ENCODE measurements at places on chromosomes 16 and 17.

DNA sequence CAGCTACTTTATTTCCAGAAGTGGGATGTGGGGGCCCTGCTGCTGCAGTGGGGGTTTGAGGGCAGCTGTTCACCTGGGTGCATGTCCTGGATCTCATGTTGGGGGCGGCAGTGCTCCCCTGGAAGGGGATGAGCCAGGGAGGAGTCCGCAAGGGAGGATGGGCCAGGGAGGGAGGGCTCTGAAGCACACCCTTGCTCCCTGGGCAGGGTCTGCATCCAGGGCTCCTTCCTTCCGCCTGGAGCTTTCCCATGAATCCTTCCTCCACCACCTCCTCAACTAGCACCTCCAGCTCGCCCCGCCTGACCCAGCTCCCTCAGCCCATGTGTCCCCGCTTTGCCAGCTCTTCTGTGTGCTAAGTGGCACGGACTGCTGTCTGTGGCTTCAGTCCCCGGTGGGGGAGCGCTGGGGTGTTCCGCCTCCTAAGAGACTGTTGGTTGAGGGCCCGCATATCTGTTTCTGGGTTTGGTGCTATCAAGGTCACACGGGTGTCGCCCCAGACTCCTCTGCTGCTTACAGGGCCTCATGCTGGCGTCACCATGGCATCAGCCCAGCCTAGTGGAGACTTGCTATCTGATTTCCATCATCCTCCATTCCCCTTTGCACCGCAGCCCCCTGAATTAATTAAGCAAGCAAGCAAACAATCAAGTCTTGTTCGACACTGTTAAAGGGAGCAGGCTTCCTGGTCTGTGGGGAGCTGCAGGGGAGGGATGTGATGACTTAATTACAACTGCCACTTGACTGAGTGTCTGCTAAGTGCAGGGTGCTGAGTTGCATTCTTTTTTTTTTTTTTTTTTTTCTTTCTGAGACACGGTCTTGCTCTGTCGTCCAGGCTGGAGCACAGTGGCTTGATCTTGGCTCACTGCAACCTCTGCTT, 71.8 kb downstream of the PRKCA start:
- peak; percentile 12 for DNase-seq

- DNase-seq = no peak
Measured at GRCh38 chr17:63356337-63356757, 89.8 kb downstream of the CYB561 start.

GRCh38 chr16:48075398-48075797, 80.4 kb downstream of the ABCC12 start:
- DNase-seq = no peak

- DNase-seq = no peak
Measured at GRCh38 chr16:10565167-10565566, 15.2 kb downstream of the EMP2 start.

GRCh38 chr17:72405662-72406230, 284.9 kb downstream of the SOX9 start:
- no peak for DNase-seq

DNA sequence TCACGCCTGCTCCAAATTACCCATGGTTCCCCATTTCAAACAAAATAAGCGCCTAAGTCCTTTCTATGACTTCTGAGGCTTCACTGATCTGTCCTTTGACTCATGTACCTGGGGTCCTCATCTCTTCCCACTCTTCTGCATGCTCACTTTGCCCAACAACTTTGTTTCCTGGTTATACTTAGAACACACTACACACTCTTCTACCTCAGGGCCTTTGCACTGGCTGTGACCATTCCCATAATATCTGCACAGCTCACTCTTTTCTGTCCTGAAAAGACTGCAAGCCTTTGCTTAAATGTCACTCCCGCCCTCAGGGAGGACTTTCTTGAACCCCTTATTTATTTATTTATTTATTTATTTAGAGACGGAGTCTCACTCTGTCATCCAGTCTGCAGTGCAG, 14.1 kb downstream of the CDH1 start:
- DNase-seq = no peak

GRCh38 chr17:40451420-40451819, 8.2 kb downstream of the IGFBP4 start:
- no peak for DNase-seq

GRCh38 chr17:76234354-76234679, 6.0 kb downstream of the RNF157 start:
- no peak for DNase-seq

DNA sequence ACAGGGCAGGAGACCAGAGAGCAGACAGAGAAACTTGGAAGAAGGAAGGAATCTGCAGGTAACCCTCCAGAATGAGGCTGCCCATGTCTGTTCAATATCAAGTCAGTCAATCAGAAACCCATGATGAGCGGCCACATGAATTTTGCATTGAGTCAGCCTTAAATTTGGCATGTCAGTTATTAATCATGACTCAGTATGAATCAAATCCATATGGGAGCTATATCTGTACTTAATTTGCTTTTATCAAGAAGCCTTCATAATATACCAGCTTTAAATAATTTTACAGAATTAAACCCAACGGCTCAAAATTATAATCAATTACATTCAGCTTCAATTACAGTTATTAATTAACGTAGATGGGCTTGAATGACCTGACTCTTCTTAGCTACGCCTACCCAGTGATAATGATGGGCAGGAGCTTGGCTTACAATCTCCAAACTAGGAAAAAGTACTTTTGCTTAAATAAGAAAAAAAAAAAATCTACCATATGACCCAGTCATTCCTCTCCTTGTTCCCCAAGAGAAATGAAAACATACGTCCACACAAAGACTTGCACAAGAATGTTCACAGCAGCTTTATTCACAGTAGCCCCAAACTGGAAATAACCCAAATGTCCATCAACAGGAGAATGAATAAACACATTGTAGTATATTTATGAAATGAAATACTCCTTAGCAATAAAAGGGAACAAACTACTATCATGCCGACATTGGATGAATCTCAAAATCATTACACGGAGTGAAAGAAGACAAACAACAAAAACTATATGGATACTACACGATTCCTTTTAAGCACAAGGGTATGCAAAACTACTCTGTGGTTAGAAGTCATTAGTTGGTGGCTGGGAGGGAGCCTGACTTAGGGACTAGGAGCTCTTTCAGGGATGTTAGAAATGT, 48.6 kb downstream of the SLC39A11 start:
- no peak for DNase-seq

DNA sequence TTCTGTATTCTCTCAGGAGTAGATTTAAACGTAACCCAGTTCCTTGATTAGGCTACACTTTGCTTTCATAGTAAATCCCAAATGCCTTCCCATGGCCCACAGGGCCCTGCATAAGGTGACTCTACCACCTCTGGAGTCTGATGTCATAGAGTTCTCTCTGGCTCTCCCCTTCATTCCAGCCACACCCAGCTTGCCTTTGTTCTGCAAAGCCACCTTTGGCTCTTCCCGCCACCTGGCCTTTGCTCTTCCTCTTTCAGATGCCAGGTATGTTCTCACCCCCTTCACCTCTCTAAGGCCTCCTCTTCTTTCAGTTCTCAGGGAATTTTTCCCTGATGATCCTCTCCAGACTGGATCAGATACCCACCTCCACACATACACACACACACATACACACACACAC, 141.3 kb upstream of the HSBP1 start:
- no peak for DNase-seq

DNA sequence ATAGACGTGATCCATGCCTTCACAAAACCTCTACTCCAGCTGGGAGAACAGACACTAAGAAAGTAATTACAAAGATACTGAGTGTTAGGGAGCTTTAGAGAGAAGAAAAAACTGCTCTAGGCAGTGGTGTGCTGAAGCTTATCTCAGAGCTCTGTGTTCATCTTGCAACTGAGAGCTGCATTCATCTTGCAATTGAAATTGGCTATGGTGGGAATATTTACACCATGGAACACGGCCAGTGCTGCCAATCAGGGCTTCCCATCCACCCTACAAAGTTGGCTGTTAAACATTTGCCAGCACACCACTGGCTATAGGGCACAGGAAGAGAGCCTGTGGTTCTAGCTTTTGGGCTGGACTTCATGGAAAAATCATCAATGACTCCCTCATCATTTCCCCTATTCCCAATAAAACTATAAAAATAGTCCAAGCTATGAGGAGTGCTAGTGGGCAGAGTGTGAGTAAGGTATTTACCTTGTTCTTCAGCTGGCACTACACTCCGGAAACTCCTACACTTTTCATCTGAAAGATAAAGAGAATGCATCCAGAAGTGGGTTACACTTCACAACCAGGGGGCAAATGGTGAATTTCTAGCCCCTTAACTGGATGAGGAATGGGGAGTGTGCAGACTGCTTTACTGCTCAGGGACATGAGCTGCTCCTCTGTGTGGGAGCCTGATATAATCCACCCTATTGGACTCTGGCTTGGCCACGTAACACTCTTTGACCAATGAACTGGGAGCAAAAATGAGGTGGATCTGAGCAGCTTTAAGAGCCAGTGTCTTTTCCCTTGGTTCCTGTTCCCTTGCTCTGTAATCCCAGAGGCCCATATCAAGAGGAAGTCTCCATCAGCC, 11.6 kb downstream of the GSG1L2 start:
- DNase-seq = no peak

- DNase-seq = no peak
Measured at GRCh38 chr17:21301593-21302550, 17.4 kb downstream of the MAP2K3 start.

DNA sequence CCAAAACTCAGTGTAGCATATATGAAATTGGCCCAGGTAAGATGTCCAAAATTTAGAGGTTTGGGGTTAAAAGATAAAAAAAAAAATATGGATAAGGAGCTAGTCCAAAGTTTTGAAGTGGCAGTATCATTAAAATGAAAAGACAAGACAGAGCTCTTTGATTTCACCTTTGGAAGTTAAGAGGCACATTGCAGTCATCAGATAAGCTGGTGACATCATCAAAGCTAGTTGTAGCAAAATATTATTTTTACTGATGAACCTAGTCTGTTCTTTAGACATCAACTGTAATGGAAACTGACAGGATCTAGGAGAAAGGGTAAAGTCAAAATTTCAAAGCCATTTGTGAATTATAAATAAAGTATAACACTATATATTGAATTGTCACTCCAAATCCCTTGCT, 603.7 kb upstream of the CDH8 start:
- no peak for DNase-seq

DNA sequence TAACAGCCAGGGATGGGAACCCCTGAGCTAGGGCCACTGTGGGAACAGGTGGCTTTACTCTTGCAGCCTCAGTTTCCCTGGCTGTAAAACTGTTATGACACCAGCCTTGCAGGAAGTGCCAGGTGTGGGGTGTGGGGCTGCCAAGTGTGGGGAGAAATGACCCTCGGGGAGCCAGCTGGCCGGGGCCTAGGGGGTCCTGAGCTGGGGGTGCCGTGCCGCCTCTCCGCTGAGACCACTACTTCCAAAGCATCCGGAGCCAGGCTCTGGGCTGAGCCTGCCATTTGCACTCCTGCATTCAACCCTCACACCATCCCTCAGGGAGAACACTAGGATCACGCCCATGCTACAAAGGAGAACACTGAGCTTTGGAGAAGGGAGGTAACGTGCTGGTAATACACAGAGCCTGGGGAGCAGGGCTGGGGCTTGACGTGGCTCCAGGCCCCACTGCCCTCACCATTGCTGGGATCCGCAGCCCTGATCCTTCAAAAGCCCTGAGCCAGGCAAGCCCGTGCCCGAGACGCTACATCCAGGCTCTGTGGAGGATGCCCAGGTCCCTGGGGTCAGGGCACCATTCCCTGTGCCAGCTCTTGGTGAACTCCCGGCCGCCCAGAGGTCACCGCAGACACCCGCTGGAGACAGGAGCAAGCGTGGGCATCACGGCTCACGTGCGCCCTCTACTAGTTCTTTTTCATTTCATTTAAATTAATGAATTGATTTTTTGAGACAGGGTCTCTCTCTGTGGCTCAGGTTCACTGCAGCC, 28.8 kb upstream of the GINS2 start:
- DNase-seq = peak; percentile 46

- no peak for DNase-seq
Measured at GRCh38 chr16:1557576-1557975, 24.1 kb downstream of the TMEM204 start.

- DNase-seq = no peak
Measured at GRCh38 chr17:17108451-17109049, 66.3 kb downstream of the MPRIP start.

DNA sequence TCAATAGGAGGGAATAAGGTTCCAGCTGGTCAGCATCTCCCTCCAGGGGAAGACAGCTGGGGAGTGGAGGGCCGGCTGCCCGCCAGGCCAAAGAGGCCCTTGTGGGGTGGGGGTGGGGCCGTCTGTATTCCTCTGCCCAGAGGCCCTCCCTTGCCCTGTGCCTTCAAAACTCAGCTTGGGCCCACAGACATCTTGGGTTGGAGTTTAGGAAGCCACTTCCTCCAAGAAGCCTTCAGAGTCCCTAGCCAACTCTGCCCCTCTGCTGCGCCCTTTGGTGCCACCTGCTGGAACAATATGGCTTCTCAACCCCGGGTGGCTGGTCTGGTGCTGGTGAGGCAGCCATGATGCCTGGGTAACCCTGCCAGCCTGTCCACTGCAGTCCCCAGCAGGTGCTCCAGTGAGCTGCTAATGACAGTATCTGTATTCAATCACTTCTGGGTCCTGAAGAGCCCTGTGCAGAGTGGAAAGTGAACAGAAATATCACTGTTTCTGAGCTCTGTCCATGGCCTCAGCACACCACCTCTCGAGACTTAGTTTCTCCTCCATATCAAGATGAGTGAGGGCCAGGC, 16.7 kb downstream of the HSD11B2 start:
- peak; percentile 71 for DNase-seq

DNA sequence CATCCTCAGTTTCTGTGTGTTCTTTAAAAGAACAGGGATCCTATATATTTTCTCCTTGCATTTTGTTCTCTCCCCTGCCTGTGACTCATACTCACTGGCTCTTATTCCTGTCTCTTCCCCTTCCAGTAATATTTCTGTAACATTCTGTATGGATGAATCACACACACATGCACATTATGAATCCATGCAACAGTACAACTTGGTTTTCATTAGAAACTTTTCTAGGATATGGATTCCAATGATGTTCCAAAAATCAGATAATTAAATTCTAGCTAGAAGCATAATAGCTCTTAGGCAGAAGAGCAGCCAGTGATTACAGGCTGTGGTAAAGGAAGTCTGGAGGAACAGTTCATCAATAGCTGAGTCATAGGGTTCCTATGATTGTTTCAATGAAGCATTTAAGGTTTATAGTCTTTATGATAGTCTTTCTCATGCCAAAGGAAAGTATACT, 119.6 kb upstream of the PMFBP1 start:
- DNase-seq = no peak

GRCh38 chr16:81846105-81846504, 67.0 kb downstream of the PLCG2 start:
- DNase-seq = no peak

Measured in stimulated activated CD4-positive, alpha-beta T cell treated with anti-CD3 and anti-CD28 coated beads, Interleukin-1b, Interleukin-23, amount 100 ng/mL, for 24 hours (primary cell).